ENCODE measurements at places on chromosomes 4 and X.
A peak's percentile ranks its signal among the peaks of the same experiment; 100 is the strongest.

GRCh38 chr4:37516057-37516775 lies 170.0 kb downstream of the RELL1 start:
- no peak for DNase-seq

- DNase-seq = no peak
Measured at GRCh38 chr4:156439576-156440200, 486.0 kb upstream of the CTSO start.

- no peak for DNase-seq
Measured at GRCh38 chr4:56656346-56656643, 24.8 kb downstream of the HOPX start.

- peak; percentile 27 for DNase-seq
Measured at GRCh38 chrX:150680974-150681373, 12.2 kb upstream of the MTMR1 start.

DNA sequence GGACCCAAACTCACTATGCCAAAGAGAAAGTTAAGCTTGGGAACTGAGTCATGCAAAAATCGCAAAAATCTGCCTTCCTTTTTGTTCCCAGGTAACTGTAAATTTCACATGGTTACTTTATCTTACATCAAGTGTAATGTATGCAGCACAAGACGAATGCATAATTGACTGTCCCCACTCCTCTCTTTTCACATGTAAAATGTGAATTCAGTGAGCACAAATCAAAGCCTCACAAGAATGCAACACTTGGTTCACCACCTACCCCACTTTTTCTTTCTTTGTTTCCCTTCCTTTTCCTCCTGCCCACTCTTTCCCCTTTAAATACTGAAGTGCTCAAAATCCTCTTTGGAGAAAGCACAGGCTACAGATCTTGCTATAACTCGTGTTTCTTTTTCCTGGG lies 53.2 kb downstream of the MAGED4B start:
- no peak for DNase-seq

- peak; percentile 72 for DNase-seq
Measured at GRCh38 chr4:101393256-101393655, 45.9 kb upstream of the PPP3CA start.

- DNase-seq = peak; percentile 86
Measured at GRCh38 chr4:102760645-102761295, at the start of gene MANBA. MANBA (minus strand) TSS chr4:102760968; CDS start chr4:102760894, 74 bp downstream.

GRCh38 chr4:166602068-166602467 lies 632.2 kb downstream of the SPOCK3 start:
- DNase-seq = no peak

- DNase-seq = no peak
Measured at GRCh38 chr4:23629421-23629820, 260.4 kb downstream of the PPARGC1A start.

DNA sequence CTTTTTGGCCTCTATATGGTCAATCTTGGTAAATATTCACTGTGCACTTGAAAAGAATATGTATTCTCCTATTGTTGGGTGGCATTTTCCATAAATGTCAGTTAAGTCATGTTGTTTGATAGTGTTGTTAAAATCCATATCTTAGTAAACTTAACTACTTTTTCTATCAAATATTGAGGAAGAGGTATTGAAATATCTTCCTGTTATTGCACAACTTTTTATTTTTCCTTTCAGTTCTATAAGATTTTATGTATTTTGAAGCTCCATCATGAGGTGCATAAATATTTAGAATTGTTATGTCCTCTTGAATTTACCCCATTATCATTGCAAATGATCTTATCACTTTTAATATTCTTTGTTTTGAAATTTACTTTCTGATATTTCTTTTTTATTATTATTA lies 3.4 kb downstream of the GK2 start:
- DNase-seq = no peak

- DNase-seq = peak; percentile 1
Measured at GRCh38 chr4:107034091-107034995, 1.8 kb downstream of the DKK2 start.

GRCh38 chrX:97895751-97896150 lies 1012.0 kb downstream of the RPA4 start:
- DNase-seq = peak; percentile 7

DNA sequence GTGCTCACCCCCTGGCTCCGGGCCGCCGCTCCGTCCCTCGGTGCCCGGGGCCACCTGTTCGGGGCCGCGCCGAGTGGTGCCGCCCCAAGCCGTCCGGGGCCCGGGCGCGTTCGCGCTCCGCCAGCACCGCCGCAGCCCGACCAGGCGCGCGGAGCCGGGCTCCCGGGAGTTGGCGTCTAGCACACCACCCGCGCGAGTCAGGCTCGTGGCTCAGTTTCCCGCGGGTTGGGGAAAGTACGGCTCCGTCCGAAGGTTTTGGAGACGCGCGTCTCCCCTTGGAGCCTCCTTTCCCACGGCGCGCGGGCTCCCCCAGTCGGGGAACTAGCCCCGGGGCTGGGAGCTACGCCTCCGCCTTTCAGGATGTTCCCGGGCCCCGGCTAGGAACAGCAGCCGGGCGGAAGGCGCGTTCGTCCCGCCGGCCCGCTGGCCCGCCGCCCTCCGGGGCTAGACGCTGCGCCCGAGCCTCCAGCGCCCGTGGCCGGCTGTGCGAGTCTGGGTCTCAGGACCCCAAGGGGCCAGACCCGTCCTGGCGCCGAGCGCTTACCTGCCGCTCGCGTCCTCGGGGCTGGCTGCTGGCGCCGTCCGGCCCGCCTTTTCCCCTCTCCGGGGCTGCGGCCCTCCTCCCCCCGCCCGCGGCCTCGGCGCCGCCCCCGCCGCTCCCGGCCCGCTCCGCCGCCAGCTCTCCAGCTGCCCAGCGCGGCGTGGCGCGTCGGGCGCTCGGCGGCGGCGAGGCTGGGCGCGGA lies at the start of gene ADGRG2:
ADGRG2 (minus strand) TSS at position 571 of the 743 bp plus-strand sequence. CDS start 53,634 bp downstream, outside the sequence.
- no peak for DNase-seq

DNA sequence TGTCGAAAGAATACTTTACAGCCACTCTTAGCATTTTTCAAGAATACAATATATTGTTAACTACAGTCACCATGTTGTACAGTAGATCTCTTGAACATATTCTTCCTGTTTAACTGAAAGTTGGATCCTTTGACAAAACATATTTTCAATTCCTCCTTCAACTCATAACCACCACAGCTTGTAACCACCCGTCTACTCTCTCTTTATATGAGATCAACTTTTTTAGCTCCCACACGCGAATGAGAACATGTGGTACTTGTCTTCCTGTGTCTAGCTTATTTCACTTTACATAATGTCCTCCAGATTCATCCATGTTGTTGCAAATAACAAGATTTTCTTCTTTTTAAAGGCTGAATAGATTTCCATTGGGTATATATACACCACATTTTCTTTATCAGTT lies 338.3 kb upstream of the IGFBP7 start:
- DNase-seq = no peak

GRCh38 chr4:153778383-153778782 lies 10.5 kb downstream of the SFRP2 start:
- DNase-seq = no peak

DNA sequence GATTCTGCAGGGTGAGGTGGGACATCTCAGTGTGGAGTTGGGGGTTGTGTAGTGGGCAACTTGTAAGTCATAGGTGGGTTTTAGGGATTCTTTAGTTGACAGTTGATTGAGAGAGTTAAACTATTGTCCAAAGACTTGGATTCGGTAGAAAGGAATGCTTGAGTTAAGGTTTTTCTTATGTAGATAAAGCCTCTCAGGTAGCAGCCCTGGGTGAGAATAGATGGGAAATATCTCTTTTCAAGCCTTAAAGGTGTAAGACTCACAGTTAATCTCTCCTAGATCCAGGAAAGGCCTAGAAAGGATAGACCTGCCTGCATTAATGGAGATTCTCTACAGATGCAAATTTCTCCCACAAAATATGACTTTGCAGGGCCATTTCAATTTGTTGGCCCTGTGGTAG lies 108.4 kb downstream of the ARSJ start:
- DNase-seq = no peak

- DNase-seq = peak; percentile 35
Measured at GRCh38 chr4:41644288-41644914, 104.1 kb downstream of the PHOX2B start.

GRCh38 chr4:121936101-121936500 lies 15.8 kb downstream of the TRPC3 start:
- no peak for DNase-seq

DNA sequence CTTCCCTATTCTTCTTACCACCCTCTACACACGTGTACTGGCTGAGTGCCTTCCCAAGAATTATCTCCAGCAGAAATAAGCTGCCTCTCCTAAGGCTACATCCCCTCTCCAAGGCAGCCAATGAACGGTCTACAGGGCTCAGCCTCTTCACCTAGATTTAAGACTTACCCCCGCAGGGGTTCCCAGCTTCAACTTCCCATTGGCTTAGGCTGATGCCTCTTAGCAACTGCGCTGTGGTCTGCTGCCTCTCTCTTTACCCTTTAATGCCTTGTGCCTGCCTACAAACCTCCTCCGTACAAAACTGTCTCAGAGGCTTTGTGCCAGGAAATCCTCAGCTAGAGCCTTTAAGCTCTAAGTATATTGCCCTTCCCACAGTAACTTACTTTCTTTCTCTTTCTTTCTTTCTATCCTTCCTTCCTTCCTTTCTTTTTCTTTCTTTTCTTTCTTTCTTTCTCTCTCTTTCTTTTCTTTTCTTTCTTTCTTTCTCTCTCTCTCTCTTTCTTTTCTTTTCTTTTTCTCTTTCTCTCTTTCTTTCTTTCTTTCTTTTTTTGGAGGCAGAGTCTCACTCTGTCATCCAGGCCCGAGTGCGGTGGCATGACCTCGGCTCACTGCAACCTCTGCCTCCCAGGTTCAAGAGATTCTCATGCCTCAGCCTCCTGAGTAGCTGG lies 15.1 kb upstream of the PIGA start:
- no peak for DNase-seq

- DNase-seq = no peak
Measured at GRCh38 chr4:141871086-141871770, 234.8 kb downstream of the IL15 start.

Measured in RWPE1 (cell line).